Iris pigment epithelial cell (primary cell): ENCODE measurements at places on chromosomes 5 and 9.
A peak's percentile ranks its signal among the peaks of the same experiment; 100 is the strongest.

- DNase-seq: peak; percentile 7
Observed at GRCh38 chr9:9790216-9790872, 822.5 kb downstream of the PTPRD start.

DNA sequence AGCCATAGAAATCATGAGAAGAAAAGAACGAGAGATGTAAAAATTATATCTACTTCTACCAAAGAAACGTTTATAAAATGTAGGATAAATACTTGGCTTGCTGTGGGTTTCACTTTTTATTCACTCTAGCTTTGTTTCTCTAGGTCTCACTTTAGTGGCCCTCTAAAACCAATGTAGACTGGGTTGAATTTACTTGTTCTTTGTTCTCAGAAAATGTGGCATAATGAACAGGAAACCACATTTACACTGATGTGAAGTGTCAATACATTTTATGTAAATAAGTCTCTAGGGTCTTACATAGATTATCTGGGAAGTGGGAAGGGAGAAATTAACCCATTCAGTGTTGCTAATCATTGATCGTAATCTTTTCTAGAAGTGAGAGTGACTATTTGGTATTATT lies 58.9 kb downstream of the PLPPR1 start:
- DNase-seq: no peak

- no peak for DNase-seq
Observed at GRCh38 chr9:23842565-23843129, 16.6 kb upstream of the ELAVL2 start.

GRCh38 chr5:1035421-1036405 lies 27.1 kb downstream of the NKD2 start:
- DNase-seq: no peak
